ENCODE measurements at places on chromosomes 7 and 10. TPM values are rescaled to one million over a fixed set of nuclear protein-coding genes. Genes with fewer than 3 reads are reported as not detected.

DNA sequence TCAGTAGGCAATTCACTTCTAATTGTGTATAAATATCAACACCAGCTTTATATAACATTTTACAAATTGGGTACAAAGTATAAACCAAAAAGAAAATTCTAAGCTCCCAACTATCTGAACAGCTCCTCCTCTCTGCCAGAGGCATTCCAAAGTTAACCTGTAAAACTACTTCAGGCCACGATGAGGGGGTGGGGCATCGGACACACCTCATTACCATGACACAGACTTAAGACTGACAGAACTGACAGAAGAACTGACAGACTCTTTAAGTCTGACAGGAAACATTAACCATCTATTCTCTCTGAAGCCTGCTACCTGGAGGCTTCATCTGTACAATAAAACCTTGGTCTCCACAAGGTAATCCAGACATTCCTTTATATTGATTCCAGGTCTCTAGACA lies 12.3 kb downstream of the ESYT2 start:
- H3K36me3 ChIP-seq = no peaks in the 10 kb centered on the region
- no peaks in the 10 kb centered on the region for H3K27me3 ChIP-seq
- H3K27ac ChIP-seq = no peak overlapping the region
- no peak for DNase-seq
- peaks cover 30% of the 10 kb centered on the region for H3K4me1 ChIP-seq
- H3K4me3 ChIP-seq = no peak overlapping the region

DNA sequence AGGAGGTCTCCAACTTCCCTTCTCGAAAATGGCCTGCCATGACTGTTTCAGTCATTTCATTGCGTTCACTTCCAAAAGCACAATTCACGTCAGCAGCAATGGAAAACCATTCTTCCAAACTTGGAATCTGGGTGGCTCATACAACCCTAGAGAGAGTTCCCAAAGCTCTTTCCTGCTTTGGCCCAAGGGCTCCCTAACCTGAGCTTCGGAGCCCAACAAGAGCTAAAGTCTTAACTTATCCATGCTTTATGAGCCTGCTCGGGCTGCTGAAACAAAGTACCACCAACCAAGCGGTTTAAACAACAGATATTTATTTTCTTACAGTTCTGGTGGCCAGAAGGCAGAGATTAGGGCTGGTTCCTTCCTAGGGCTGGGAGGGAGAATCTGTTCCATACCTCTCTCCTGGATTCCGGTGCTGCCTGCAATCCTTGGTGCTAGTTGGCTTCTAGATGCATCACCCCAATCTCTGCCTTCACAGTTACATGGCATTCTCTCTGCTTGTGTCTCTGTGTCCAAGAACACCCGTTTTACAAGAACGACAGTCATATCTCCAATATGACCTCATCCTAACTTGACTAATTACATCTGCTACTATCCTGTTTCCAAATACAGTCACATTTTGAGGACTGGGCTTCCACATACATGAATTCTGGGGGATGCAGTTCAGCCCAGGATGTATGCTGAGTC lies 33.5 kb downstream of the CAMK2B start:
- no peaks in the 10 kb centered on the region for H3K4me1 ChIP-seq
- no peak overlapping the region for H3K27ac ChIP-seq
- H3K4me3 ChIP-seq = no peak overlapping the region
- no peaks in the 10 kb centered on the region for H3K27me3 ChIP-seq
- H3K36me3 ChIP-seq = no peaks in the 10 kb centered on the region
- DNase-seq = no peak

DNA sequence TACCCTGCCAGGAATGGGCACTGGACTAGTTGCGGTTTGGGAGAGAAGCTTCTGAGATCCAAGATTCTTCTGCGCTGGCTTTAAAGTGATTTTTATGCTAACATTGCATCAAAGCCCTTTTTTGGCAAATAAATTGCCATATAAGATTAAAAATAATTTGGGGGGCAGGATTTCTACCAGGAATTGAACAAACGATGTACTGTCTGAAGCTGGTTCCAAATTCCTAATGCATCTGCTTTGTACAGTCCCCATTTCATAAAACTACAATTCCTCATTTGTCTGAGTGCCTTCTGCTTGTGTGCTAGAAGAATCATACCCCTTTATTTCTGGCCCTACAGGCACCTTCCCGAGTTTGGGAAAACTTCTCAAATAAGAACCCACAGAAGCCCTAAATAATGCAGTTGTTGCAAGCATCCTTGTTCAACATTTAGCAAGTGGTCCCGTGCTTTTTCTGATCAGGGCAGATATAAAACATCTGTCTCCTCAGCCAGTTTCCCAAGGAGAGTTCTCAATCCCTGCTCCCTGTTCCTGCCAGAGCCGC lies 349.7 kb downstream of the PTEN start:
- H3K36me3 ChIP-seq = no peaks in the 10 kb centered on the region
- no peak overlapping the region for H3K27ac ChIP-seq
- DNase-seq = no peak
- no peak overlapping the region for H3K4me3 ChIP-seq

DNA sequence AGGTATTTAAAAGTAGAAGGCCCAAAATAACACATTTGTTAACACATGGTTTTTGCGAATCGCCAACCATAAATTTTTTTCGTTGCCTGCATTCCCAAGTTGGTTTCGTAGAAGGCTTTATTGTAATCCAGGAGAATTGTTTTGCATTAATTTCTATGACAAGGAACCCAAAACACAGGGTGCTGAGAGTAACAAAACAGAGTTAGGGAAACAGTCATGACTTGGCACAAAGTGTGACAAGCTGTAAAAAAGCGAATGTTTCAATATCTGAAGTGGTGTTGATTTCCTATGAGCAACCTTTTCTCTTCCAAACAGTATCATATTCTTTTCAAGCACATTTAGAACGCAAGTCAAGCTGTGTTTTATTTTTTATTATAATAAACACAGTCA lies 63.6 kb downstream of the C10orf67 start:
- peak overlapping the region; percentile 48 for H3K4me3 ChIP-seq
- no peak for DNase-seq
- H3K27me3 ChIP-seq = no peaks in the 10 kb centered on the region
- H3K27ac ChIP-seq = peak overlapping the region; percentile 66
- peaks cover 17% of the 10 kb centered on the region for H3K4me1 ChIP-seq

DNA sequence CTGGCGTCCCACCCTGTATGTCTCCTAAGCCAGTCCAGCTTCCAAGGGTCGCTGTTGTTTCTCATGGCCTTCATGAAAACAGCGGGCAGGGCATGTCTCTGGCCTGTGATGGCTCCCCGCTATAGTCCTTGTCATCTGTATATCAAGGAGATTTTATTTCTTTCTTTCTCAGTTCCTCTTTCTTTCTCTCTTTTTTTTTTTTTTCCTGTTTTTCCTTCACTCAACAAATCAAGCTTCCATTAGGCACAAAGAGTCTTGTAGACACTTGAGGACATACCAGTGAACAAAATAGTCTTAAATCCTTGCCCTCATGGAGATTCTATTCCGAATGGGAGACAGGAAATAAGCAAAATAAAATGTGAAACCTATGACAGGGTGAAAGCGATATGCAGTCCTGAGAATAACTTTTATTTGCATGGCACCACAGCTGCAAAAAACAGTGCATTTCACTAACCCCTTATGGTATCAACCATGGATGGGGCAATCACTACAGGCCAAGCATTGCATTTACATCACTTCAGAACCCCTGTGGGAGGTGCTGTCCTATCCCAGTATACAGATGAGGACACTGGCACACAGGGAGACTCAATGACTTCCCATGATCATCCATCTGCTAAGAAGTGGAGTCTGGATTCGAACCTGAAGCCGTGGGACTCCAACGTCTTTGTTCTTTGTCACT lies 50.7 kb downstream of the SYPL1 start:
- H3K4me3 ChIP-seq = no peak overlapping the region
- no peaks in the 10 kb centered on the region for H3K27me3 ChIP-seq
- H3K27ac ChIP-seq = no peak overlapping the region
- no peaks in the 10 kb centered on the region for H3K4me1 ChIP-seq
- no peaks in the 10 kb centered on the region for H3K36me3 ChIP-seq

DNA sequence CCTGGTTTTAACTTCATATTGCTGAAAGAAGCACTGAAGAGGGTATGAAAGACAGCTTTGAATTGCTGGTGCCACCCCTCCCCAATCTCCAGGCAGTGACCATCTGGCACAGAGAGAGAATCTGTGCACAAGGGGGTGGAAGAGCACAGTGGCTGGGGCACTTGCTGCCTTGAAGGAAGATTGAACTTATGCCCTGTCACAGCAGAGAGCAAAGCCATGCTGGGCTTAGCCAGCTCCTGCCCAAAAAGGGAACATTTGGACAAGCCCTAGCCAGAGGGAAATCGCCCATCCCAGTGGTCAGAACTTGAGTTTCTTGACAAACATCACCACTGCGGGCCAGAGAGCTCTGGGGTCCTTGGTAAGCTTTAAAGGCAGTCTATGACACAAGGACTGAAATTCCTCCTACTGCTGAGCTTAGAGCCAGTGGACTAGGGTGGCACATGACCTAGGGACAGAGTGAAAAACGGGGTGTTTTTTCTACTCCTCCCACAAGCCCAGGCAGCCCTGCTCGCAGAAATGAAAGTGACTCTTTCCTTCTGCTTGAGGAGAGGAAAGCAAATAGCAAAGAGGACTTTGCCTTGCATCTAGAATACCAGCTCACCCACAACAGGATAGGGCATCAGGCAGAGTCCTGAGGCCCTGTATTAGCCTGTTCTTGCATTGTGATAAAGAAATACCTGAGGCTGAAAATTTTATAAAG lies 257.2 kb downstream of the CTNNA3 start:
- no peaks in the 10 kb centered on the region for H3K36me3 ChIP-seq
- DNase-seq = no peak
- H3K27ac ChIP-seq = no peak overlapping the region
- H3K4me3 ChIP-seq = no peak overlapping the region
- H3K4me1 ChIP-seq = no peaks in the 10 kb centered on the region
- no peaks in the 10 kb centered on the region for H3K27me3 ChIP-seq

Gene RAMP3
- 0.98 TPM for polyA plus RNA-seq

GRCh38 chr7:144032516-144032915 lies 16.2 kb upstream of the OR2A5 start:
- no peak overlapping the region for H3K4me3 ChIP-seq
- H3K36me3 ChIP-seq = no peaks in the 10 kb centered on the region

GRCh38 chr7:148547951-148548350 lies 42.6 kb upstream of the C7orf33 start:
- no peaks in the 10 kb centered on the region for H3K36me3 ChIP-seq
- no peaks in the 10 kb centered on the region for H3K4me1 ChIP-seq
- H3K4me3 ChIP-seq = no peak overlapping the region
- DNase-seq = no peak
- no peak overlapping the region for H3K27ac ChIP-seq

- no peak overlapping the region for H3K27ac ChIP-seq
- peaks cover 5% of the 10 kb centered on the region for H3K4me1 ChIP-seq
- H3K4me3 ChIP-seq = no peak overlapping the region
- no peaks in the 10 kb centered on the region for H3K27me3 ChIP-seq
- no peak for DNase-seq
Observed at GRCh38 chr10:131803860-131804425, 96.9 kb upstream of the PPP2R2D start.

GRCh38 chr7:157339777-157340677 lies 3.2 kb downstream of the DNAJB6 start:
- H3K27ac ChIP-seq = no peak overlapping the region
- peaks cover 4% of the 10 kb centered on the region for H3K4me1 ChIP-seq
- H3K36me3 ChIP-seq = no peaks in the 10 kb centered on the region
- peak overlapping the region; percentile 29 for H3K4me3 ChIP-seq
- H3K27me3 ChIP-seq = no peaks in the 10 kb centered on the region
